Stimulated activated CD4-positive, alpha-beta T cell treated with anti-CD3 and anti-CD28 coated beads, Interleukin-15, amount 100 ng/mL, for 48 hours (primary cell): ENCODE measurements at places on chromosomes 12 and 14.

DNA sequence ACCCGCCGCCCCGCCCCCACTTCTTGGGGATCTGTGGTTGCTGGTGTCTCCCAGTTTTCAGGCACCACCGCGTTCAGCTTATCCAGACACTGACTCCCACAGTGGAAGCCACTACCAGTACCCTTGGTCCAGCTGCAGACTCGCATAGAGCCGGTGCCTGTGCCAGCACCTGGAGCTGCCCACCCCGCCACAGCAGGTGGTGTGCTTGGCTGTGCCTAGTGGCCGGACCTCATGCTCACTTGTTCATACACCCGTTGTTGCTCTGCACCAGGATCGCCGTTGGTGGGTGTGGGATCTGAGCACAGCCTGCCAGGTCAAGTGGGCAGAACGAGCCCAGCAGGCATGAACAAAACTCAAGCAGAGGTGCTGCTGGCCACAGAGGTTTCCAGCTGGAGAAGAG is 673.2 kb downstream of the RERGL start:
- no peak for DNase-seq

DNA sequence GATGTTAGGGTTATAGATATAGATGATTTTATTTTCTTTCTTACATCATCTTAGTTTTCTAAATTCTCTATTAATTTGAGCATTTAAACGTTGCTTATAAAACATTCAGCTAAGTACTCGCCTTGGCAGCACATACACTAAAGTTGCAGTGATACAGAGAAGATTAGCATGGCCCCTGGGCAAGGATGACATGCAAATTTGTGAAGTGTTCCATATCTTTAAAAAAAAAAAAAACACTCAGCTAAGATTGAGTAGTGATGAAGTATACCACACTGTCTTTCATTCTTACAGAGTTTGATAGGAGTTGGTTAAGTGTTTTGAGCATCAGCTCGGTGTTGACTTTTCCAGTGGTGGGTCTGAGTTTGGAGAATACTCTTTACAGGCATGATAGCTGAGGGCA is 72.3 kb downstream of the FRMD6 start:
- DNase-seq: no peak

DNA sequence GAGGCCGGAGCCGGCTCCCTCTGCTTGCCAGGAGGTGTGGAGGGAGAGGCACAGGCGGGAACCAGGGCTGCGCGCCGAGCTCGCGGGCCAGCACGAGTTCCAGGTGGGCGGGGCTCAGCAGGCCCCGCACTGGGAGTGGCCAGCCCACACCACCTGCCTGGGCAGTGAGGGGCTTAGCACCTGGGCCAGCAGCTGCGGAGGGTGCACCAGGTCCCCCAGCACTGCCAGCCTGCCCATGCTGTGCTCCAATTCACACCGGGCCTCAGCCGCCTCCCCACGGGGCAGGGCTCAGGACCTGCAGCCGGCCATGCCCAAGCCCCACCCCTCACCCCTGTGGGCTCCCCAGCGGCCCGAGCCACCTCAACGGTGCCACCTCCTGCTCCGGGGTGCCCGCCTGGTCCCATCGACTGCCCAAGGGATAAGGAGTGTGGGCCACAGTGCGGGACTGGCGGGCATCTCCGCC is 72.4 kb upstream of the PPP2R5C start:
- no peak for DNase-seq

GRCh38 chr12:64796205-64796845 is 28.1 kb upstream of the TBC1D30 start:
- DNase-seq: peak; percentile 18

- no peak for DNase-seq
These were observed 64.1 kb upstream of the HIF1A start for GRCh38 chr14:61631045-61631687.

- peak; percentile 39 for DNase-seq
These were observed 5.5 kb downstream of the CEP170B start for GRCh38 chr14:104870368-104871144.

GRCh38 chr12:48004053-48004941 is at the start of gene COL2A1:
COL2A1 (minus strand) TSS chr12:48004476; CDS start chr12:48004321, 155 bp downstream.
- no peak for DNase-seq

- no peak for DNase-seq
These were observed 1.8 kb downstream of the OTOGL start for GRCh38 chr12:80101126-80101525.

DNA sequence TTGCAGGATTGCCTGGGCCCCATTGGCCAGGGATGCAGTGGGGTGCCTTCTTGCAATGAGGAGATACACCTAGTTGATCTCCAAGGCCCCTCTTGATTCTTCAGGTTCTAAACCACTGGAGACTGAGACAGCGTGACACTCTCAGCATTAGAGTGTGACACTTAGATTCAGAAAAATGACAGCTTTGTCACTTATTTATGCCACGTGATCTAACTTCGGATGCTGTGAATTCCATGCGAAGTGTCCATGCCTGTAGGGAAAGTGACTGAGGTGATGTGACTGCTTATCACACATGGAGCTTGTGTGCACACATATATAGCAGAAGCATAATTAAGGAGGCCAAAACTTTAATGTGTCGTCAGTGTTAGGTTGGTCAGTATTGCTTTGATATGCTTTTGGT is 30.4 kb downstream of the FBXW8 start:
- DNase-seq: no peak

GRCh38 chr12:56040963-56041551 is 661 bp upstream of the RPS26 start:
- DNase-seq: no peak

GRCh38 chr12:99146730-99147129 is 500.8 kb upstream of the GARIN6 start:
- DNase-seq: no peak

GRCh38 chr12:109385339-109386058 is 37.8 kb downstream of the MYO1H start:
- no peak for DNase-seq

DNA sequence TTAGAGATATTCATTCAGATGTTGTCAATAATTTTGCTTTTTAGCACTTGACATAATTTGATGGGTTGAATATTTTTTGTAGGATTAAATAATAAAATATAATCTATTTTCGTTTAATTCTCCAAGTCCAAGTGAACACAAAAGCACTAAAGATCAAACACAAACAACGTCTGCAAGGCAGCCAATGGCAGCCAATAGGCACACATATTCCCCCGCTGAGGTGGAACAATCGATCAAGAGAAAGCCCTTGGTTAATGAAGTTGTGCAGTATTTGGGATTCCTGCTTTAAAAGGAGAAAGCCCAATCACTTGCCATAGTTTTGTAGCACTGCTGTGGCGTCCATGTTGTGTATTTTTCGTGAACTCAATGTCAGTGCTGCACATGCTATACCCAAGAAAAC is 1.5 kb downstream of the DHRS7 start:
- DNase-seq: no peak

- DNase-seq: no peak
These were observed 44.3 kb downstream of the SCN8A start for GRCh38 chr12:51635346-51635745.

DNA sequence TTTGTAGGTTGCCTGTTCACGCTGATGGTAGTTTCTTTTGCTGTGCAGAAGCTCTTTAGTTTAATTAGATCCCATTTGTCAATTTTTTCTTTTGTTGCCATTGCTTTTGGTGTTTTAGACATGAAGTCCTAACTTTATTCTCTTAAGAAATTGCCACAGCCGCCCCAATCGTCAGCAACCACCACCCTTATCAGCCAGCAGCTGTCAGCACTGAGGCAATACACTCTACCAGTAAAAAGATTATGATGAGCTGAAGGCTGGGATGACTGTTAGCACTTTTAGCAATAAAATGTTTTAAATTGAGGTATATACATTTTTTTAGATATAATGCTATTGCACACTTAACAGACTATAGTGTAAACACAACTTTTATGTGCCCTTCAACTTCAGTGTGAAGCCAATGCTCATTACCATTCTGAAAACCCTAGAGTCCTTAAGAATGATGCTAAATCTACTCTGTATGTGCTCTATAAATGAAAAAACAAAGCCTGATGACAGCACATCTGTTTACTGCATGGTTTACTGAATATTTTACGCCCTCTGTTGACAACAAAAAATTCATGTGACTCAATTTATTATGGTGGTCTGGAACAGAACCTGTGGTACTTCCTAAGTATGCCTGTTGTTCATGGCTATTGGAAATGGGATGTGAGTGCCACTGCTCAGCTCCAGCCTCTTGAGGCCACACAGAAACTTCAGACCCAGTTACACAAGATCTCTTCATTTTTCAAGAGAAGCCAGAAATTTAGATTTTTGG is 197.4 kb downstream of the DUSP6 start:
- no peak for DNase-seq

GRCh38 chr12:38175538-38175937 is 141.0 kb upstream of the ALG10B start:
- DNase-seq: no peak

DNA sequence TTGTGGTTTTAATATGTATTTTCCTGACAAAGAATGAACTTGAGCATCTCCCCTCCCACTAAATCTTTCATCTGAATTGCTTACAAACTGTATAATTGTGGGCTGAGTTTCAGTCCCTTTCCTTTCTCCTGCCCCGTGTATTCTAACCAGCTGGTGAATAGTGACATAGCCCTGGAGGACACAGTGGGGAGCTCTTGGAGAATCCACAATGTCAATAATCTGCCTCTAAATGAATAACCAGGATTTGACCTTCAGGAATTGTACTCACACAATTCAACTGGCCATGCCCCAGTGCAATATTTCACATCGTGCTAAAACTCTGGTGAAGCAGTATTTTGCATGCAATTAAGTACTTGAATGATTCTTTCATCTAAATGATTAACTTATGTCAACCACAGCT is 177.2 kb downstream of the C12orf42 start:
- no peak for DNase-seq

- no peak for DNase-seq
These were observed 34.1 kb downstream of the CCDC85C start for GRCh38 chr14:99569725-99570543.

DNA sequence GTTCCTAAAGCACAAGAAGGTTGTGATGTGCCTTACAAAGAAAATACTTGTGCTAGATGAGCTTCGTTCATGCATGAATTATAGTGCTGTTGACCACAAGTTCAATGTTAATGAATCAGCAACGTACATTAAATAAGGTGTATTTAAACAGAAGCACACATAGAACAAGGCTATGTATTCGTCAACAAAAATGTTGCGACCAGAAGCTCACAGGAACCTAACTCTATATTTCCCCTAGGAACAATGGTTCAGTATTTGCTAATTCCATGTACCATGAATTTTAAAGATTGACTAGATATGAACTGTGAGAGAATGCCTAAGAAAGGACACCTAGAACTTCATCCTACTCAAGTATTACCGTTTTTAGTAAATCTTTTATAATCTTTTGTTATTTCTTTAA is 149.6 kb downstream of the ITPR2 start:
- DNase-seq: no peak

GRCh38 chr14:56172571-56172971 is 54.4 kb downstream of the PELI2 start:
- DNase-seq: no peak

DNA sequence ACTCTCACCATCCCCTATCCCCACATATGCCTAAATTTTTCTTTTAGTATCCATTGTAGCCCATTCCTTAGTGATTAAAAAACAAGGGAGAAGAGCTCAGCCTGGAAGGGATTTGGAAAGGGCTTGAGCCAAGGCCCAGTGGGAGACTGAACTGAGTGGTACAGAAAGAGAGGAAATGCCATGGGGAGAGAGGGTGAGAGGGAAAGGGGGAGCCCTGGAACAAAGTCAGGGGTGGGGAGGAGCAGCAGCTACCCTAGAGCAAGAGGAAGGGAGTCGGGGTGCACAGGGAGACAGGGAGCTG is 2.6 kb upstream of the ATN1 start:
- no peak for DNase-seq

DNA sequence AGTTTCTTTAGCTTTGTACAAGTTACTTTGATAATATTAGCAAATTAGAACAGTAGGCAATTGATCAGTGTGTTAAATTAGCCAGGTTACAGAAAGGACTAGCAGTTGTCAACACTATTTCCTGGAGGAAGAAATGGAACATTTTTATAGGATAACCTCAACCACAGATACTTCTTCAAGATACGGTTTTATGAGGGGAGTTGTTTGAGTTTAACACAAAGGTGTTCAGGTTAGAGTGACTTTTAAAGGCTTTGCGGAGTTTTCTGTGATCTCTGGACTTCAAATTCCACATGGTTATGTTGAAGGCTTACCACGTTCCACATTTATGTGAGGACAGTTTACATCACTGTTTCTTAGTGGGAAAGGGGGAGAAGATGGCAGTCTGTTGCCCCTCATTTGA is 19.3 kb downstream of the YARS2 start:
- DNase-seq: no peak

GRCh38 chr14:67932708-67933246 is 113.2 kb downstream of the RAD51B start:
- no peak for DNase-seq

DNA sequence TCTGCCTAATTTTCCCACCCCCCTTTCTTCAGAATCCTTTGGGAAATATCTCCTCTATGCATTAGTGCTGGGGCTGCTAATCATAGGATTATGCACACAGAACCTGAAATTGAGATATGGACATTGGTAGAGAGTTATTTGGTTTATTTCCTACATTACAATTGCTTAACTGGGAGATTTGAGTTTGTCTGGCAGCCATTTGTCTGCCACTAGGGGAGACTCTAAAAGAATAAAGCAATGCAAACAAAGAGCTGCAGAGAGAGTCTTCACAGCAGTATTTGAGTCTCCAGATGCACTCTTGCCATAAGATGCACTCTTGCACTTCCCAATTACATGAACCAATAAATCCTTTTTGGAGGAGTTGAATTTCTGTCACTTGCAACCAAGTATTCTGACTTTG is 12.0 kb upstream of the PCNX4 start:
- DNase-seq: no peak

DNA sequence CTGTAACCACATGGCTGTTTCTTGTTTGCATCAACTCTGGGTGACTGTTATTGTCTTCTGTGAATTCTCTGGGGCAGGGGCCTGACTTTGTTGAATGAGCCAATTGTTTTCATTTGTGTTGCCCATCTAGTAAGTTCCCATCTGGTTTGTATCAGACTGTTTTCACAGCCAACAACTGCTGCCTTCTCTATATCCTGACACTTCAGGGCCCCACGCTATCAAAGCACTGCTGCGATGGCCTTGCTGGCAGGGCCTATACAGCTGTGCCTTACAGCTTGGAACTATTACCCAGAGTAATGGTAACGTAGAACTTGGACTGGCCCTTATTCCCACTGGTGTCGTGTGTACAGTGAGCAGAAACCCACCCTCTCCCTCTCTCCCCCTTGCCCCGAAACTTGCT is 104.3 kb upstream of the DACT1 start:
- no peak for DNase-seq

DNA sequence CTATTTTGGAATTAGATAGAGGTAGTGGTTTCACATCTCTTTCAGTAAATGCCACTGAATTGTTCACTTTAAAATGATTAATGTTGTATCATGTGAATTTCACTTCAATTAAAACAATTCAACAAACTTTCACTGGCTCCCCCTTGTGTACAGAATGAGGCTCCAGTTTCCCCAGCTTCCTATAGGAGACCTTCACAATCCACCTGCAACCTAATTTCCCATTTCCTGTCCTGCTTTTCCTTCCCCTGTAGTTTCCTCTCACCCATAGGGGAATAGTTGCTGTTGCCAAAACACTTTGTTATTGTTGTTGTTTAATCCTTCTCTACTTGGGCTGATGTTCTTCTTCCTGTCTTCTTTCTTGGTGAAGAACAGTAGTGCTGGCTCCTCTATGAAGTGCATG is 59.8 kb downstream of the NPAS3 start:
- no peak for DNase-seq
